ENCODE measurements at places on chromosomes 5 and 9.
A peak's percentile ranks its signal among the peaks of the same experiment; 100 is the strongest.

- DNase-seq, result no peak
These were observed 301.5 kb downstream of the KCTD16 start for GRCh38 chr5:144472221-144472620.

DNA sequence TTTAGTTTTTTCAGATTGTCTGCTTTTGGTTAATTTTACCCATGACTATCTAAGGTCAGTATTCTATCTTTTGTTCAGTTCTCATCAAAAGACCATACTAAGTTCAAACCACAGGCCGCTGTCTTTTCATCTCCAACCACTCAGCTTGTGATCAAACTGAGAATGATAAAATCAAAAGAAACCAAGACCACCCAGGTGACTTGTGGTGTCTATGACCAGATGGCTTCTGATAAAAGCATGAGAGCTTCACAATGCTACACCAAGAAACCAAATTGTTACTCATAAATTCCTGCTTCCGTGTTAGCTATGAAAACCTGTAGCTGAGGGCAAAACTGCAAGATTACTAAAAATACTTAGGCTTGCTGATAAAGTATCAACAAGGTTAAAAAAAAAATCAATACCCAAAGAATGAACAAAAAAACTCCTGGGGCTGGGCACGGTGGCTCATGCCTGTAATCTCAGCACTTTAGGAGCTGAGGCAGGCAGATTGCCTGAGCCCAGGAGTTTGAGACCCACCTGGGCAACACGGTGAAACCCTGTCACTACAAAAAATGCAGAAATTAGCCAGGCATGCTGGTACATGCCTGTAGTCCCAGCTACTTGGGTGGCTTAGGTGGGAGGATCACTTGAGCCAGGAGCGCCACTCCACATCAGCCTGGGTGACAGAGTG, 25.8 kb upstream of the GPX8 start:
- no peak for DNase-seq

- peak; percentile 7 for DNase-seq
These were observed 196.2 kb downstream of the AOPEP start for GRCh38 chr9:94922691-94923107.

DNA sequence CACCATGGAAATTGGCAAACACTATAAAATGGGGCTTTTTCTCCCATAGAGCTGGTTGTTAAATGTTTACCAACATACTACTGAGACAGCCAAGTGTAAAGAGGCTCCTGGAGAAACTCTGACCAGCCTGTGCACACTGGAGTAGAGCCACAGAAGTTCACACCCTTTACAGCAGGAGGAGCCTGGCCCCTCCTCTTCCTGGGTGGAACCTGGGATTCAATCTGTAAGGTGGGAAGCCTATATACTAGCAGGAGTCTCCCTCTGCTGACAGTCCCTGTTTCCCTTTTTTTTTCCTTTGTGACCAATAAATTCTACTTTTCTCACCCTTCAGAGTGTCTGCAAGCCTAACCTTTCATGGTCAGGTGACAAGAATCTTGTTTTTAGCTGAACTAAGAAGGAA, 10.4 kb upstream of the SLC30A5 start:
- no peak for DNase-seq

- no peak for DNase-seq
These were observed 135.8 kb downstream of the PCSK1 start for GRCh38 chr5:96297290-96297689.

DNA sequence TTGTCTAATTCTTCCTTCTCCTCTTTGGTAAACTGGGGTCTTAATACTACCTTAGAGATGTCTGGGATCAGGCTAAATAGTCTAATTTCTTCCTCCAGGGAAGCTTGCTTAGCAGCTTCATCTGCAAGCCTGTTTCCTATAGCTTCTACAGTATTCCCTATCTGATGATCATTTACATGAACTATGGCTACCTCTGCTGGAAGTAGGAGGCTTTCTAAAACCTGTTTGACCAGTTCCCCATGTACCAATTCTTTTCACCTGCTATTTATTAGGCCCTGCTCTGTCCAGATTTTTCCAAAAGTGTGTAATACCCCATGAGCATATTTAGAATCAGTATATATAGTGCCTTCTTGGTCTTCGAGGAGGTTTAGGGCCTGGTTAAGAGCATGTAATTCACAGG, 619.8 kb downstream of the HINT1 start:
- DNase-seq, result no peak

- peak; percentile 59 for DNase-seq
These were observed 122.9 kb upstream of the DAB2 start for GRCh38 chr5:39547553-39548154.

DNA sequence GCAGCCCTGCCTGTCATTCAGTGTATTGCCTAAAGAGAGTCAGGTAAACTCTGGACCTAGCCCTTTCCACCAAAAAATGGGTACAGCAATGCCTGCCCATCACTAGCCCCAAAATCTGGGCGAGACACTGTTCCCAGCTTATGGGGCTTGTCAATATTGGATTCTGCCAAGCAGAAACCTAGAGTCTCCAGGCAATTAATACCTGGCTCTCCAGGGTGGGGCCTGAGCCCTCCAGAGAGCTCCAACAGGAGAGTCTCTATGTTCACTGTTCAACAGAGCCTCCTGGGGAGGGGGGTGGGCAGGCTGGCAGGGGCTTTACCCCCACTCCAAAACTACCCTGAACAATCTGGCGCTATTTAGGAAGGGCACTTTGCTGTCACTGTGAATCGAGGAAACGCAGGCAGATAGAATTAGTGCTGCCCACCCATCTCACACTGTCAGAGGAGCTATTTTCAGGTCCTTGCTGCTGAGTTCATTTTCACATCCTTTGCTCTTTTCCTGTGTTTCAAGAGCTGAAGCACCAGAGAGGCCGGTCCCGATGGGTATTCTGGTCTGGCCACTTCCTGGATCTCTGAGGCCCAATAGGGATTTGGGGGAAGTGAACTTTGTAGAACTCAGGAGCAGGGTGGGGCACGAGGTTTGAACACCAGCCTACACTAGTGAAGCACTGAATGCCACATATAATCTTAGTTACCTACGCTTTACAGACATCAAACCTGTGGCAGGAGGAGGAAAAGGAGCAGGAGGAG, 121.8 kb downstream of the C5orf15 start:
- no peak for DNase-seq

- no peak for DNase-seq
These were observed 22.2 kb downstream of the AMBP start for GRCh38 chr9:114055894-114056293.

GRCh38 chr9:107496976-107497375, 7.4 kb upstream of the KLF4 start:
- DNase-seq, result no peak

DNA sequence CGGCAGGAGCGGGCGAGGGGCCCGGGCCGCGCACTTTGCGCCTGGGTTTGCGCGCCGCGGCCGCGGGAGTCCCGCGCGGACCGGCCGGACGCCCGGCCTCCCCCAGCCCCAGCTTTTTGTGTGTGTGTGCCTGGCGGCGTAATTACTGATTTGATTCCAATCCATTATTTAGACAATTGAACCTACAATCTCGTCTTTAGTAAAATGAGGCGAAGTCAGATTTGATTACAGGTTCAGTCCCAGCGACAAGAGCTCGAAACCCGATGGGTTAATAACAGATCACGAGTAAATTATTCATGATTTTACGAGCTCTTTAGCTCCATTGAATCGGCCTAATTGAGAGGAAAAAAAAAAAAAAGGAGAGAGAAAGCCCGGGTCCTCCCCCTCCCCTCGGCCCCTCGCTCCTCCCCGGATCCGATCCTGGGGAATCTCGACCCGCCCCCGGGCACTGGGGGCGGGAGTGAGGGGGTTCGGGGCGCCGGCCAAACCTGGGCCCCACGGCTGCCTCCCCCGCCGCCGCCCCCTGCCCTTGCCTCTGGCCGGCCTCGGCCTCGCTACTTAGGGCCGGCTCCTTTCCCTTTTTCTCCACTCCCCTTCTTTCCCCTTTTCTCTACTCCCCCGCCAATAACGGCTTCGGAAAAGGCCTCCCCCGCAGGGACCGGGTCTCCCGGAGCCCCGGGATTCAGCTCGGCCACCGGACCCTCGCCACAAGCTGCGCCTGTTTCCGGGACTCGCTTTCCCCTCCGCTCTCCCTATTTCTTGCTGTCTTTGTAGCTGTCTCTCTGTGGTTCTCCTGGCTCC, 6.6 kb downstream of the LHX2 start:
- DNase-seq, result no peak

- DNase-seq, result no peak
These were observed 47.4 kb downstream of the ADAM19 start for GRCh38 chr5:157528036-157528632.

DNA sequence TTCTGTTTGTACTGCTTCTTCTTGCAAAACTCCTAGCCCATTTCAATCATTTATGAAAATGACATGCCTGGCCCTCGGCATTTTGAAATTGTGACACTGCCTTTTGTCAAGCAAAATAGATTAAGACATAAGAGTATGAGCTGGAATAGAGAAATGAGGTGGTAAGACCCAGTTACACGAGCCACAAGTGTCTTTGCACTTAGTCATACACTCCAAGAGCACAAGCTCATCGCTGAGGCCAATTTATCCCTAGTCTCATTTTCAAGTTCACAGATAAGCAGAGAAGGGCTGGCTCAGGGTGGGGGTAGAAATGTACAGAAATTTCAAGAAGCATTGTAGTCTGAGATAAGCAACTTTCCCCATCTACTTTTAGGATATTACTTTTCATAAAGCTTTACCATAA, 40.6 kb upstream of the MAP1B start:
- DNase-seq, result no peak
